NCI-H524 treated with DMSO at 0.1 percent for 48 hours (cell line): ENCODE measurements at places on chromosomes 13 and 19.

- DNase-seq = no peak
Measured at GRCh38 chr13:59182241-59182640, 981.5 kb downstream of the DIAPH3 start.

GRCh38 chr13:76799696-76800095, 86.5 kb downstream of the KCTD12 start:
- DNase-seq = no peak

GRCh38 chr13:110714797-110715394, 1.4 kb downstream of the ING1 start:
- DNase-seq = no peak

DNA sequence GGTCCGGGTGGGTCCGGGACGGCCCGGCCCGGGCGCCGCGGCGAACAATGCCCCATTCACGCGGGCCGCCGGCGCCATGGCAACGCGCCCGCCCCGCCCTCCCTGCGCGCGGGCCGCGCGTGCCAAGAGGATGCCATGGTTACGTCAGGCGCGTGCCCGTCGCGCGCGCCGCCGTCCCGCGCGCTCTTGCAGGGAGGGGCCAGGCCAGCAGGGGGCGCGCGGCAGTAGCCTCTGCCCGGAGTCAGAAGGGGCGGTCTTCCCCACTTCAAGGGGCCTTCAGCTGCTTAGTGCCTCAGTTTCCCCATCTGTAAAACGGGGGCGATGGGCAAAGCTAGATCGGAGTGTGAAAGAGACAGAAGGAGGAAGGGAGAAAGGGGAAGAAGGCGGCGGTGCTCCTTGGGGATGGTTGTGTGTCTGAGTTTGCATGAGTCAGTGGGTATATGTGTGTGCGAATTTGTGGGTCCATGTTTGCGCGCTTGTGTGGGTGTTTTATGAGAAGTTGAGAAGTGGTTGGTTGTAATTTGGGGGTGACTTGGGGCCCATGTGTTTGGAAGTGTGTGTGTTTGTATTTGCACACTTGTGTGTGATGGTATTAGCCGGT, 11.6 kb upstream of the NFIX start:
- DNase-seq = no peak

GRCh38 chr19:53879140-53880081, 2.6 kb upstream of the PRKCG start:
- no peak for DNase-seq

DNA sequence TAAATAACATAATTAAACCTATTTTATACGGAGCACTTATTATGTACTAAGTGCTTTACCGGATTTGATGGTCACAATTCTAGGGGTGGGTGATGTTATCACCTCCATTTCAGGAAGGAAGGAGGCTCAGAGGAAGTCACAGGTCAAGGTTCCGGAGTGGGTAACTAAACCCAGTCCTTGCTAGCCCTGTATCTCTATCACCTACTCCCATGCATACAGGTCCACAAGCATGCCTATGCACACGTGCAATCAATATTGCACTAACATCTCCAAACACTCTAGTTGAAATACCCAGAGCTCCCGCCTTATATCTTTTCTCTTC, 17.8 kb upstream of the FOSB start:
- DNase-seq = no peak

GRCh38 chr13:68908879-68909278, 1198.7 kb upstream of the ATXN8OS start:
- no peak for DNase-seq
